ENCODE measurements at places on chromosomes 7 and 10. TPM values are rescaled to one million over a fixed set of nuclear protein-coding genes. Genes with fewer than 3 reads are reported as not detected.

The CPVL gene
- total RNA-seq, result not detected

The GNG11 gene
- 26.8 TPM for total RNA-seq

The SYNPO2L gene
- 2.2 TPM for total RNA-seq

The HIPK2 gene
- 15.8 TPM for total RNA-seq

The PDGFA gene
- 7.6 TPM for total RNA-seq

The AMZ1 gene
- 12.1 TPM for total RNA-seq

The PKD2L1 gene
- total RNA-seq, result not detected

The TAS2R4 gene
- not detected for total RNA-seq

The GRID2IP gene
- not detected for total RNA-seq

The GPER1 gene
- total RNA-seq, result 7.1 TPM

The GHITM gene
- 142 TPM for total RNA-seq

The PRSS2 gene
- total RNA-seq, result not detected

The ZNF488 gene
- 0.07 TPM for total RNA-seq

The SPDYE11 gene
- total RNA-seq, result not detected

The MMP21 gene
- total RNA-seq, result not detected

The SFTPD gene
- total RNA-seq, result not detected

The ACBD7 gene
- 0.68 TPM for total RNA-seq

The OPALIN gene
- not detected for total RNA-seq

The KNDC1 gene
- not detected for total RNA-seq

The FAM237B gene
- not detected for total RNA-seq

The CYP17A1 gene
- total RNA-seq, result not detected

The EPO gene
- not detected for total RNA-seq

The TRPV5 gene
- total RNA-seq, result not detected

The ADRA2A gene
- total RNA-seq, result not detected

The ACBD5 gene
- total RNA-seq, result 23.1 TPM

The PDZD7 gene
- total RNA-seq, result 1.1 TPM

The JAKMIP3 gene
- 0.09 TPM for total RNA-seq

The ABCA13 gene
- 0.03 TPM for total RNA-seq

The MAP3K8 gene
- total RNA-seq, result 1.8 TPM

The MEOX2 gene
- not detected for total RNA-seq
